ENCODE measurements at places on chromosomes 5 and 9.

GRCh38 chr5:152644029-152644728 lies 239.1 kb upstream of the NMUR2 start:
- DNase-seq: no peak

GRCh38 chr5:31763424-31763823 lies 124.5 kb downstream of the PDZD2 start:
- no peak for DNase-seq

DNA sequence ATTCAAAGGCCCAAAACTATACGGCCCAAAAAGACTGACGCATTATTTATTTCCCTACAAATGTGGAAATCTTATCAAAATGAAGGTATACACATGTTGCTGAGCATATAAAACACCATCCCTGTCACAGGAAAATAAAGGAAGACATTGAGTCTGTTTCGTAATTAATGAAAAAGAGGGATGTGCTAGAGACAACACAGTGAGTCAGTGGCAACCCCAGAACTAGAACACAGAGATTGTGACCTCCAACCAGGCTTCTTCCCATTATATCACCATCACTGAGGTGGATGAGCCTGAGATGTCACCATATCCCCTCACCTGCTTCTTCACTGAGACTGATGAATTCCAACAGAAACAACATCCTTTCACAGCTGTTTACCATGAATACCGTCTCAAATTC lies 3.8 kb downstream of the NDUFA8 start:
- DNase-seq: no peak

DNA sequence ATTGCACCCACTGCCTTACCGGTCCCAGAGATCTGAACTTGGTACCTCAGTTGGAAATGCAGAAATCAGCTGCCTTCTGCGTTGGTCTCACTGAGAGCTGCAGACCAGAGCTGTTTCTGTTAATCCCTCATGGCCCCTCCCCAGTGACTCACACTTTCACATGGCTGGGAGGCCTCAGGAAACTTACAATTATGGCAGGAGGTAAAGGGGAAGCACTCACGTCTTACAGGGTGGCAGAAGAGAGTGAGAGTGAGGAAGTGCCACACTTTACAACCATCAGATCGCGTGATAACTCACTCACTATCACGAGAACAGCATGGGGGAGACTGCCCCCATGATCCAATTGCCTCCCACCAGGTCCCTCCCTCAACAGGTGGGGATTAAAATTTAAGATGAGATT lies 648.5 kb downstream of the MTRR start:
- DNase-seq: no peak

GRCh38 chr5:84088996-84089395 lies 295.7 kb downstream of the EDIL3 start:
- no peak for DNase-seq
